NCI-H1105 treated with DMSO at 0.1 percent for 48 hours (cell line): ENCODE measurements at places on chromosomes 4 and X.

- DNase-seq: no peak
These were observed 1075.7 kb upstream of the PABPC4L start for GRCh38 chr4:135277068-135277979.

GRCh38 chrX:102580891-102581290 lies 18.4 kb upstream of the ARMCX5 start:
- no peak for DNase-seq

GRCh38 chrX:96684339-96685209 lies at the start of gene DIAPH2:
TSS of gene DIAPH2 (plus strand) at chrX:96684842.
- no peak for DNase-seq

DNA sequence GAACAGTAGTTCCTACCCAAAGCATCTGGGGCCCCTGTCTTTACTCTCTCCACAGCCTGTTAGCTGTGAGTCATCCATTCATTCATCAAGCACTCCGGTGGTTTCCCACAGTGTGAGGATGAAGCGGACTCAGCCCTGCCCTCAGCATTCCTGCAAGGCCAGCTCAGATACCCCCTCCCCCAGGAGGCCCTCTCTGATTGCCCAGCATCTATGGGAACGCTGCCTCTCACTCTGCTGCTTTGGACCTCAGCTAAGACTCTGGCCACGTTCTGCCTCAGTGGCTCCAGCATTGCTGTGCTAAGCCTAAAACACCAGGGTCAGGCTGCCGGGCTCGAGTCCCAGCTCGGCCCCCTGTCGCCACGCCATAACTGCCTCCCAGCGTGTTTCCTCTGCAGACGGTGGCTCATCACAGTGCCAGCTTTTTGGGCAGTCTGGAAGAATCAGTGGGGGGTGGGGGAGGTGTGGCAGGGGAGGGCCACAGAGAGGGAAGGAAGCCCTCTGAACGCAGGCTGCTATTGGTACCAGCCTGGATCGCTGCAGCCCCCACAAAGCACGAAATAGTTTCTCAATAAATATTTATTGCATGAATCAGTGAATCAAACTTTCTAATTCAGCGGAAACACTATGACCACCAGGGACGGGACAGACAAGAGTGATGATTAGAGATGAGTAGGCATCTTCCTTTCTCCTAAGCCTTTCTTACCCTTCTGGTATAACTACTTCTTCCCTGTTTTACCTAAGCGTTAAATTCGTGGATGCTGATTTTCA lies 74.4 kb downstream of the SORCS2 start:
- DNase-seq: no peak

DNA sequence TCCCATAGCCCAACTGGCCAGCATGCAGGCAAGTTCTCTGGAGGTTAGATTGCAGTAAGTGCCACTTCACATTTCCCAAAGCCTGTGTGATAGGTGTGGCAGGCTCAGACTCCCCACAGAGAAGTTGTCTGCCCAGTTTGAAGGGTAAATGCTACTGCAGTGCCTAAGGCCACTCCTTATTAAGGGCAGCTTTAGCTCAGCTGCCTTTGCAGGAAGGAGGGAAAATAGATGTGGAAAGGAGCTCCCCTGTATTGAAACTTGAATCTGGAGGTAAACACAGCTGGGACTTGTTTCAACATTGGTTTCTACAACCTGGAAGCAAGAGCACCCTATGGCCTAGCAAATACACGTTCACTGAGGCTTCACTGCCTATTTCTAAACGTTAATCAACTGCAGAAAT lies 22.4 kb downstream of the NEXMIF start:
- DNase-seq: no peak

DNA sequence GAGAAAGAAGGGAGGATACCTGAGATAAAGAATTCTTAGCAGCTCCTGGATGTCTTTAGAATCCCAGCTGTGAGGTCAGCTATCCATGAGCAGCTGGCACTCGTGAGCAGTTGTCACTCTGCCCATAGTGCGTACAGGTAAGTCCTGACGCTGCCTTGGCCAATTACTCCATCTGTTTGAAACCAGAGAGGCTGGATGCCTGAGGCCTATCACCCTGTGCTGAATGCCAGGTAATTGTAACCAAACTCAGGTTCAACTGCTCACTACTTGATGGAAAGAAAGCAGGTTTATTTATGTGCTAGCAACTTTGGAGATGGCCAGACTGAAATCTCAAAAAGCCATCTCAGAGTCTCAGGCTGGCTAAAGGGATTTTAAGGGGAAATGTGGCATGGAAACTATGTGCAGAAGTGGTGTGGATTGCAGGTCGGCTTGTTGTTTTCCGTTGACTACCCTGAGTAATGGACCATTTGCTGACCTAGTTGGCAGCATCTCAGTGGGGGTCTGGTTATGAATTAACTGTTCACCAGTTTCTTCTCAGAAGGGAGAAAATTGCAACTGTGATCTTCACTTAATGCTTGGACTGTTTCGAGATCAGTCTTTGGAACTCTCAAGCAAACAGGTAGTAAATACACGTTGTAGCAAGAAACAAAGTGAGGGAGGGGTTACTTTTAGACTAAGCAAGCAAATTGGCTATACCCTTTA lies 1614.0 kb upstream of the PCDH10 start:
- DNase-seq: no peak

DNA sequence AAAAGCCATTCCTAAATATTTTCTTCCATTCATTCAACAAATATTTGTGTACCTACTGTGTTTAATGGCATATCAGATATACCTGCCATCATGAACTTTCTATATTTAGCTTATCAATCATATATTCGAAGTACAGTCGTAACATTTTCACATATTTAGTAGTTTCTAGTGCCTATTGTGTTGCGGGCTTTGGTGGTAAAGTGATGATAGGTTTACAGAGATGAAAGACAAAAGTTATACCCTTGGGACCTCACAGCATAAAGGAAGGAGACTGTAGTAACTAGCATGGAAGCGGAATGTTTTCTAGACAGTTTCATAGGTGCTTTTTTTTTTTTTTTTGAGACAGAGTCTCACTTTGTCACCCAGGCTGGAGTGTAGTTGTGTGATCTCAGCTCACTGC lies 39.5 kb downstream of the RBPJ start:
- no peak for DNase-seq

GRCh38 chrX:154602226-154602625 lies 16.9 kb downstream of the CTAG1B start:
- DNase-seq: no peak
